ENCODE measurements at places on chromosomes 1 and 21. TPM values are rescaled to one million over a fixed set of nuclear protein-coding genes. Genes with fewer than 3 reads are reported as not detected.

Gene IL19
- total RNA-seq, result not detected

Gene PGLYRP3
- not detected for total RNA-seq

Gene C8A
- not detected for total RNA-seq

Gene DCAF6
- 33.0 TPM for total RNA-seq

Gene TMPRSS15
- total RNA-seq, result not detected

Gene C1orf87
- not detected for total RNA-seq

Gene CYP4Z1
- total RNA-seq, result not detected

Gene CFAP57
- 0.37 TPM for total RNA-seq

Gene ZNF670
- total RNA-seq, result 4.5 TPM

Gene PIGR
- not detected for total RNA-seq

Gene S100A7
- not detected for total RNA-seq

Gene TSEN15
- 27.7 TPM for total RNA-seq
